ENCODE measurements at places on chromosomes 5 and 9. TPM values are rescaled to one million over a fixed set of nuclear protein-coding genes. Genes with fewer than 3 reads are reported as not detected.

The EXD3 gene
- 9.2 TPM for total RNA-seq

The ADGRV1 gene
- 0.49 TPM for total RNA-seq

The MAPK9 gene
- total RNA-seq, result 44.1 TPM

The SLIT3 gene
- 26.4 TPM for total RNA-seq

The BAAT gene
- 0.08 TPM for total RNA-seq

The PTGDS gene
- 13.7 TPM for total RNA-seq

The POLR3G gene
- 23.4 TPM for total RNA-seq

The ARHGEF28 gene
- 34.8 TPM for total RNA-seq

The PCDHA5 gene
- 0.10 TPM for total RNA-seq

The CREB3 gene
- total RNA-seq, result 67.0 TPM

The SPOUT1 gene
- total RNA-seq, result 38.4 TPM

The STKLD1 gene
- 0.74 TPM for total RNA-seq

The EQTN gene
- not detected for total RNA-seq

The ANKRD31 gene
- total RNA-seq, result not detected

The ADAMTS16 gene
- 0.54 TPM for total RNA-seq

The IFNB1 gene
- not detected for total RNA-seq

The FAM53C gene
- total RNA-seq, result 50.4 TPM

The CDC25C gene
- 14.1 TPM for total RNA-seq

The RNF44 gene
- total RNA-seq, result 113 TPM

The MCTP1 gene
- 39.8 TPM for total RNA-seq

The PCDHGB2 gene
- 5.3 TPM for total RNA-seq

The SPATA31A3 gene
- not detected for total RNA-seq

The SYK gene
- total RNA-seq, result 0.28 TPM

The PCDHB14 gene
- 0.80 TPM for total RNA-seq

The PPP3R2 gene
- not detected for total RNA-seq

The SLCO4C1 gene
- total RNA-seq, result 0.90 TPM

The GRAMD2B gene
- 4.1 TPM for total RNA-seq

The PTTG1 gene
- total RNA-seq, result 171 TPM

The HSPA9 gene
- total RNA-seq, result 424 TPM

The ACSL6 gene
- total RNA-seq, result 0.18 TPM

Data from Panc1 (cell line).